EL (cell line): ENCODE measurements at places on chromosomes 5 and 9.

DNA sequence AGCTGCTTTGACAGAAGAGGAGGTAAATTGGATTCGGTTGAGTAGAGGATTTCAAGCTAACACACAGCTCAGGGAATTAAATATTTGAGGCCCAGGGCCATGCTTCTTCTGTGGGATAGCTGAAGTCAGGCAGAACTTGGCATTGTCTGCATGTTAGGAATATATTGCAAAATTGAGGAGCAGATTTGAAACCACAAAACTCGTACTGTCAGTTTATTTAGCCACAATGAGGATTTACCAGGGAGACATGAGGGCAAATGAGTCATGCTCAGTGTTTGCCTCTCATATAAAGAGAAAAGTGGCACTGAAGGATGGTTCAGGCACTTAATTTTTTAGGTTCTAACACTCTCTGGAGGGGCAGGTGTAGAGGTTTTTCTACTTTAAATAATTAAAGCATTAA, 83.0 kb upstream of the PRLR start:
- DNase-seq, result peak; percentile 76

DNA sequence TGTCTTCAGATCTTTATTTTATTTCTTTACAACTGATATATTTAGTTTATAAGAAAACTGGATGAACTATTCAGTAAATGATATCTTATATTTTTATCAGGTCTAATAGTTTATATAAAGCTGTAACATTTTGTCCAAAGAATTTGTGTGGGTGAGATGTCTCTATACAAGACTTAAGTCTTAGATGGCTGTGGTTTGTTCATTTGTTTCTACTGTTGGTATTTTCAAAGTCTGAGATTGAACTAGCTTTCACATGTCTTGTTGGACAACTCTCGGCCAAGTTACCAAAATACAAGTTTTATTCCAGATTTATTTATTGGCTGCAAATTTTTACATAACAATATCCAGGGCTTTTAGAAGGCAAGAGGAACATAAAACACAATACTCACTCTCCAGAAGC, 286.0 kb downstream of the NR2F1-AS1 start:
- no peak for DNase-seq

DNA sequence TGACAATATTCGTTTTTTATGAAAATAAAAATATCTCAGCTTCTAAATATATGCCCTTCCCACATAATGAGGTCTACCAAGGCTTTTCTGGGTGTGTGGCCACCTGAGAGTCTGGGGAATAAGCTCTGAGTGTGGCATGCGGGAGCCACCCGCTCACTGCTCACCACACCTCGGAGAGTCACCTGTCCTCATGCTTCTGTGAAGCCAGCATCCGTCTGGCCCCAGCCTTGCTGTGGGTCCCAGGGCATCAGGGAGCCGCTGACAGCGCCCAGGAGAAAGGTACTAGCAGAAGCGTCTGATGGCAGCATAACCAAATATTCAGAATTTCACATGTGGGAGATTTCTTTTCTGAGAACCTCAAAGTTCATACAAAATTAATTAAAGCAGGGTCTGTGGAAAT, 133.2 kb upstream of the IRX4 start:
- no peak for DNase-seq

- no peak for DNase-seq
These were observed 22.3 kb downstream of the ZBTB34 start for GRCh38 chr9:126882746-126883145.

DNA sequence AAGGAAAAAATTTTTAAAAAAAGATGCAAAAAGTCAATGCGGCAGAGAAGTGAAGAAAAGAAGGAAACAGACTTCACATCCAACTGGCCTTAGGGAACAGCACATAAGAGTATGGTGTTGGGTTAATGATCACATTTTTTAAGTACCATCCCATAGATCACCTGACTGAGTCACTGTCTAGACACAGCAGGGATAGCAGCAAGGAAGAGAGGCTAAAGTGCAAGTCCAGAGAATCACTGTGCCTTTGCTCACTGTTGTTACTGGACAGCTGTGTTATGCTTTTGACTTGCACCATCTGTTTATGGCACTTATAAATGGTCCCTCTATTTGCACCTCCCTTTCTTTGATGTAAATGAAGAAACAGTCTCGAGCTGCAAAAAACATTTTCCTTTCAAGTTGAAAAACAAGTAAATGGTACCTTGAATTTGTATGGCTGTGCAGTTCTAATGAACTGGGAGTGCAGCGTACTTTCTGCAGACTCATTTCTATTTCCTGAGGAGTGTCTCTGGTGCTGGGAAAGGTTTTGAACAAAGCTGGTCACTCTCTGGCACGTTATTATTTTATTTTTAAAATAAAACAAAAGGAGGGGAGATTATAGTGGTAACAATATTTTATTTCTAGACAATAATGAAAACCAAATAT, 84.2 kb downstream of the TRPM6 start:
- DNase-seq, result no peak

DNA sequence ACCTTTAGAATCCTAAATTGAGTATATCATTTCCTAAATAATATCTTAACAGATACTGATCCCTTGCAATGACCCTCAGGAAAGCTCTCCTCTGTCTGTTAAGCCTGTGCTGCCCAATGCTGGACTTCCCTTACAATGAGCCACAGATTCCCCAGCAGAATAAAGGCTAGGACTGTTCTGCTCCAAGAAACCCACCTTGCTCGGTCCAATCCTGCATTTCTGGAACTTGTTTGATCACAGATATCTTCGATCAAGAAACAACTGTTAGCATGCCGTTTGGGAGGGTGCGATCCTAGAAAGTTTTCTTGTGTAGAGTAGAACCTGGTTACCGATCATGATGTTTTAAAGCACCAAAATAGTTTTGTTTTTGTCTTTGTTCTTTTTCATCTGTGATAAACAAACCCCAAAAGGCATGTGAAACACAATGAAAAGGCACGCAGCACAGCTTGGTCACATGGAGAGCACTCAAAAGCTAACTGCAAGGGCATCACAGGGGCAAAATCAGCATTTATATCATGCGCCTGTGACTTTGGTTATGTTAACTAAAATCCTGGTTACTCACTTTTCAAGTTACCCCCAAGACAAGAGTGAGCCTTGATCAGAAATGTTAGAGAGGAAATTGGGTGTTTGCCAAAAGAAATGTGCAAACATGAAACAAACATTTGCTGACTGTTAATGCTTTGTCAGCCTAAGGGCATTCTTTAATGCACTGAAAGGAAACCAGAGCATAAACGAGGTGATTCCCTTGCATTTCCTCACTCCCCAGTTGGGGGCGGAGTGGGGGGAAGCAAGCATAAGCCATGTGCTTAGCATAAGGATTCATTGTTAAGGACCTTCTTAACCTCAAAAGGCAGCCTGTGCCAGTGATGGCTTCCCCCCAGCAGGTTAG, 61.9 kb upstream of the ADAMTS16 start:
- peak; percentile 4 for DNase-seq
